NCI-H1930 (cell line): ENCODE measurements at places on chromosomes 6 and 20.

DNA sequence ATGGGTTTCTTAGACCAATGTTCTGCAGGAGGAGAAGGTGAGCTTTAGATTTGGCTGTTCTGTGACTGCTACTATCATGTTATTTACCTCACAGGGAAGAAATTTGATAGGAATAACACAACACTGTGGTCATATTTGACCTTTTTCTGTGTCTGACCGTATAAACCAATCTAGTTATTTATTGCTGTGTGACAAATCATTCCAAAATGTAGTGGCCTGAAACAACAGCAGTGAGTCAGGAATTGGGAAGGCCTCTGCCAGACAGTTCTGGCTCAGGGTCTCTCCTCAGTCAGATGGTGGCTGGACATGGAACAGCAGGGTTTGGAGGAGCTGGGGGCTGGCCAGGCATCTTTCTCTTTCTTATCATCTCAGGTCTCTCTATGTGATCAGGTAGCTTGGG is 33.0 kb downstream of the RIPOR2 start:
- no peak for DNase-seq

DNA sequence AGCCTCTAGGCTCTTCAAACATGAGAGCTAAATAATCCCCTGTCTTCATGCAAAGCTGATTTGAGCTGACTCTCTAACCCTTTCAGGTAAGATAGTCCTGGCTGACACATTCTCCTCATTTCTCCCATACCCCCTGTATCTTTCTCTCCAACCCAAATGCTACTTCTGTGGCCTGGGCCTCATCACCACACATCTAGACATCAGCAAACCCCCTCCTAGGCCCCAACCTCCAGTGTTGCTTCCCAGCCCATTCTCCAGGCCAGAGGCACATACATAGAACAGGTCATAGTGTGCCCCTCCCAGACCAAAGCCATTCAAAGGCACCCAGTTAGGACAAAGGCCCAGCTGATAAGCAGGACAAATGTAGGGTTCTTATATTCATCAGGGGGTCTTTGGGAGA is 84.9 kb downstream of the ANKRD60 start:
- no peak for DNase-seq

GRCh38 chr6:2186516-2186915 is 58.9 kb downstream of the GMDS start:
- no peak for DNase-seq

GRCh38 chr6:50361641-50362331 is 312.1 kb upstream of the DEFB112 start:
- no peak for DNase-seq

GRCh38 chr20:16497896-16498295 is 75.4 kb downstream of the KIF16B start:
- no peak for DNase-seq

GRCh38 chr6:158662954-158663624 is 13.2 kb downstream of the SYTL3 start:
- peak; percentile 42 for DNase-seq
